Upper lobe of left lung (tissue), 6 donors: ENCODE measurements at places on chromosomes 12 and 14. TPM values are rescaled to one million over a fixed set of nuclear protein-coding genes. Genes with fewer than 3 reads are reported as not detected.

GRCh38 chr14:95463171-95463901 is 53.1 kb downstream of the SYNE3 start:
- H3K4me1 ChIP-seq: peaks cover 28% of the 10 kb centered on the region
- H3K4me3 ChIP-seq: no peak overlapping the region
- peaks cover 40% of the 10 kb centered on the region for H3K36me3 ChIP-seq
- no peaks in the 10 kb centered on the region for H3K27me3 ChIP-seq

- no peaks in the 10 kb centered on the region for H3K27me3 ChIP-seq
- H3K27ac ChIP-seq: no peak overlapping the region
- H3K4me1 ChIP-seq: peaks cover 19% of the 10 kb centered on the region
- no peaks in the 10 kb centered on the region for H3K36me3 ChIP-seq
- no peak for DNase-seq
These were observed 5.4 kb downstream of the G2E3 start for GRCh38 chr14:30564235-30564867.

DNA sequence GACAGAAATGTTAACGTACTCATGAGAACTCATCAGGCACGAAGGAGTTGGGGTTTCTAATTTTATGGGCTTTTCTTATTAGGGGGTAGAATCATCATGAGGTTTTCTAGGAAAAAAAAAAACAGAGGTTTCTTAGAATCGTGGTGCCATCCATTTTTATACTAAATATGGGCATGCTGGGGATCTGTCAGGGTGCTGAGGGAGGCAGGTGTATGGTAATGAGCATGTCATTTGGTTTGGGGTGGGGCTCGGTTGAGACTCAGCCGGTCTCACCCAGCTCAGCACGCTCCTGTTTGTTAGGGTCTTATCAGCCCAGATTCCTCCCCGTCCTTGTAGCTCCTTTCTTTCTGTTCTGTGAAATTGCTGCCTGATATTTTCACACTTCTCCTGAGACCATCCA is 98.2 kb downstream of the DICER1 start:
- H3K27ac ChIP-seq: no peak overlapping the region
- no peaks in the 10 kb centered on the region for H3K36me3 ChIP-seq
- no peaks in the 10 kb centered on the region for H3K27me3 ChIP-seq
- no peak overlapping the region for H3K4me3 ChIP-seq
- H3K4me1 ChIP-seq: no peaks in the 10 kb centered on the region

GRCh38 chr12:99966429-99966828 is 18.3 kb downstream of the ANKS1B start:
- no peaks in the 10 kb centered on the region for H3K27me3 ChIP-seq
- no peaks in the 10 kb centered on the region for H3K36me3 ChIP-seq

- no peak overlapping the region for H3K4me3 ChIP-seq
- no peaks in the 10 kb centered on the region for H3K36me3 ChIP-seq
- DNase-seq: no peak
- H3K27me3 ChIP-seq: no peaks in the 10 kb centered on the region
- peaks cover 20% of the 10 kb centered on the region for H3K4me1 ChIP-seq
These were observed 84.3 kb downstream of the PHLDA1 start for GRCh38 chr12:75947156-75947723.

DNA sequence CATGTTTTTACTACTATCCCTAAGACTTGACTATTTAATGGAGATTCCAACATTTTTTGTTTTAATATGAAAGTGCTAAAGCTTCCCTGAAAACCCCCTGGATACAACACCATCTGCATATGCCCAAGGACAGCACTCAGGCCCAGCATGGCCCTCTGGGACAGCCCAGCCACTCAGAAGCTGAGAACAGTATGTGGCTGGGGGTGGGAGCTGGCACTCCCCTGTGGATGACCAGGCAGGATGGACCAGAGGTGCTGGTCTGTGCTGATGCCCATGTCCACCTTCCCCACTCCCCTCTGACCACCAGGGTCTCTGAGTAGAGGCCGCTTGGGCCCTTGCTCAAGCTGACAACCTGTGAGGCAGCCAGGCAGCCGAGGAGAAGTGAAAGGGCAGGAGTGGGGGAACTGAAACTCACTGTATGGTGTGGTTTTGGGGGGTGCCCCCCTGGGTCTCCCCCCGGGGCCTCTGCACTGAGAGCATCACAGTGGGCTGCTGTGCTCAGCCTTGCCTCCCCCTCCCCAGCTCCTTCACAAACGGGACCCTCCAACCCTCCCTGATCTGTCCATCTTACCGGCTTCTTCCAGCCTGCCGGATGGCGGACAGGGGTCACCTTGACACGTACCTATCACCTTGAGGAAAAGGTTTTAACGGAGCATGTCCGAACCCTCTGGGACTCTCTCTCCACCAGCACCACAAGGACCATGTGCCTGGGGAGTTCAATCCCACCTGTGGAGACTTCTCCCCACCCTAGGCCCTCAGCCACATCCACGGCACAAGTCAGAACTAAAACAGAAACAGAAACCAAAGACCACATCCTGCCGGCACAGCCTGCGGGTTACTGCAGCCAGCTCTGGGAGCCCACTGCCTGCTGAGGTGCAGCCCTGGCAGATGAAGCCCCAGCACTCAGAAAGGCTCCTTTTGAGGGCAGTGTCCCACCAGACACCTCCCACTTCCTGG is at the start of gene TMEM229B:
TMEM229B (minus strand) TSS at position 785 of the 957 bp plus-strand sequence. CDS start 14,798 bp downstream, outside the sequence.
- peak within 1 kb of the TSS; percentile 85 for H3K27ac ChIP-seq
- H3K36me3 ChIP-seq: no peaks in the 10 kb centered on the region
- peak within 1 kb of the TSS; percentile 50 for H3K4me3 ChIP-seq
- peaks cover 4% of the 10 kb centered on the region for H3K4me1 ChIP-seq
- no peaks in the 10 kb centered on the region for H3K27me3 ChIP-seq
- DNase-seq: peak; percentile 65

DNA sequence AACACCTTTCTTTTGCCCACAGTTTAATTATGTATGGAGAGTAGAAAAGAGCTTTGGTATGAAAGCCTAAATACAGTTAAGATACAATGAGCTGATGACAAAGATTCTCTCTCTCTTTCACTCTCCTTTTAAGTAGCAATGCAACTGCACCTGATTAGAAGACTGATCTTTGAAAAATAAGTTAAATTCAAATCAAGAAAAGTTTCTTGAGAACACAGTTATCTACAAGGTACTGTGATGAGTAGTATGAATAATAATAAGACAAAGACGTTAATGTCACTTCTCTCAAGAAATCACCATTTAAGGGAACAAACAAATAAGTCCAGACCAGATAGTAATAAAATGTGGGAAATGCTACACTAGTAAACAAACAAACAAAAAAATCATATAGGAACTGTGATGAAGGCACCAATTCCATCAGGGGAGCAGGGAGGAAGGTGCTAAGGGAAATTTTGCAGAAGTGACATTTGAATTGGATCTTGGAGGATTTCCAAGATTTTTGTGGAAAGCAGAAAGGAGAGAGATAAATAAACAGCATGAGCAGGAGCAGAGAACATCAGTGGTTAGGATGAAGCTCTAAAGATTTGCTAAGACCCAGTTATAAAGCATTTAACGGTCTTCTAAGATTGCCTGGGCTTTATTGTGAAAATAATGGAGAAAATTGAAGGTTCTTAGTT is 65.2 kb upstream of the STK38L start:
- H3K4me3 ChIP-seq: no peak overlapping the region
- H3K36me3 ChIP-seq: no peaks in the 10 kb centered on the region
- no peaks in the 10 kb centered on the region for H3K27me3 ChIP-seq
- H3K4me1 ChIP-seq: no peaks in the 10 kb centered on the region
- H3K27ac ChIP-seq: no peak overlapping the region

GRCh38 chr12:94498073-94498472 is 38.4 kb upstream of the CEP83 start:
- H3K4me1 ChIP-seq: no peaks in the 10 kb centered on the region
- no peak overlapping the region for H3K27ac ChIP-seq
- H3K27me3 ChIP-seq: no peaks in the 10 kb centered on the region
- DNase-seq: no peak

GRCh38 chr14:37340353-37340752 is 142.6 kb downstream of the MIPOL1 start:
- no peak for DNase-seq
- H3K27me3 ChIP-seq: no peaks in the 10 kb centered on the region
- H3K27ac ChIP-seq: no peak overlapping the region
- no peaks in the 10 kb centered on the region for H3K4me1 ChIP-seq
- no peaks in the 10 kb centered on the region for H3K36me3 ChIP-seq
- H3K4me3 ChIP-seq: no peak overlapping the region

GRCh38 chr12:48773686-48774085 is 15.2 kb downstream of the ADCY6 start:
- peaks cover 67% of the 10 kb centered on the region for H3K36me3 ChIP-seq
- DNase-seq: no peak
- no peaks in the 10 kb centered on the region for H3K27me3 ChIP-seq
- no peak overlapping the region for H3K4me3 ChIP-seq
- no peaks in the 10 kb centered on the region for H3K4me1 ChIP-seq
- no peak overlapping the region for H3K27ac ChIP-seq

DNA sequence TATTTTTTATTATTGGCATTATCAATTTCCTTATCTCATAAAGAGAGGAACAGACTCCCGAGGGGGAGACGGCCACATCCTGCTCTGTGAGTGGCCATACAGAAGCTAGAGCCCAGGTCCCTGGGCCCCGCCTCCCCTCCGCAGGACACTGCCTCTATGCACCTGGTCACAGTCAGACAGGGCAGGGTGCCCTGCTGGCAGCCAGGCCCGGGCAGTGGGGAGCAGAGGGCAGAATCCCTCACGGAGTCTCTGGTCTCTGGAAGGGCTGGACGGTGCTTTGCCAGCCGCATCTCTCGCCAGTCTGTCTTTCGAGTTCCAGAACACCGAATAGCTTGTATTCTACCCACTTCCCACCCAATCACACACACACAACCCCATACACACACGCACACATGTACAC is 16.4 kb upstream of the CACNA2D4 start:
- no peak overlapping the region for H3K27ac ChIP-seq
- H3K4me3 ChIP-seq: no peak overlapping the region
- peaks cover 17% of the 10 kb centered on the region for H3K36me3 ChIP-seq
- peaks cover 12% of the 10 kb centered on the region for H3K4me1 ChIP-seq

AQP6 gene
- 0.15 TPM for total RNA-seq

DNA sequence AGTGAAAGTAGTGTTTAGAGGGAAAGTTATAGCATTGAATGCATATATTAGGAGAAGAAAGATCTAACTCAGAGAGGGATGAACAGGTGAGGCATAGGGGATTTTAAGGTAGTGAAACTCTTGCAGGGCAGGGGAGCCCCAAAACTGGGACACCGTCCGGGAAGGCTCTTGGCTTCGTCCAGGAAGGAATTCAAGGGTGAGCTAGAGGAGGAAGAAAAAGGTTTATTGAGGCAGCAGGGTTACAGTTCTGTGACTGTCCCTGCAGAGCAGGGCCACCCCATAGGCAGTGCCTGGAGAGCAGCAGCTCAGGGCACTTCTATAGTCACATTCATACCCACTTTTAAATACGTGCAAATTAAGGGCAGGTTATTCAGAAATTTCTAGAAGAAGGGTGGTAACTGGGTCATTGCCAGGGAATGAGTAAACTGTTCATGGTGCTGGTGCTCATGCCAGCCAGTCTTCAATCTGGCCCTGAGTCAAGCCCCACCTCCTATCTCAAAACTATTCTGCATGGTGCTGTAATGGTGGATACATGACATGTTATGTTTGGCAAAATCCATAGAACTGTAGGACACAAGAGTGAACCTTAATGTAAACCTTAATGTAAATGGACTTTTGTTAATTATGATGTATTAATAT is 1.2 kb upstream of the OAS1 start:
- peaks cover 30% of the 10 kb centered on the region for H3K4me1 ChIP-seq
- H3K4me3 ChIP-seq: no peak overlapping the region
- peak overlapping the region; percentile 75 for H3K27ac ChIP-seq
- H3K27me3 ChIP-seq: no peaks in the 10 kb centered on the region
- no peak for DNase-seq

GRCh38 chr12:14186193-14186502 is 179.3 kb upstream of the ATF7IP start:
- H3K27me3 ChIP-seq: no peaks in the 10 kb centered on the region
- H3K4me3 ChIP-seq: no peak overlapping the region
- no peak for DNase-seq
- H3K27ac ChIP-seq: no peak overlapping the region

GRCh38 chr12:116339800-116340371 is 62.4 kb upstream of the MED13L start:
- H3K36me3 ChIP-seq: no peaks in the 10 kb centered on the region
- no peak overlapping the region for H3K4me3 ChIP-seq
- no peak for DNase-seq
- no peaks in the 10 kb centered on the region for H3K27me3 ChIP-seq

SERPINA12 gene
- total RNA-seq: not detected
